ENCODE measurements at places on chromosomes 13 and 19. TPM values are rescaled to one million over a fixed set of nuclear protein-coding genes. Genes with fewer than 3 reads are reported as not detected.

DNA sequence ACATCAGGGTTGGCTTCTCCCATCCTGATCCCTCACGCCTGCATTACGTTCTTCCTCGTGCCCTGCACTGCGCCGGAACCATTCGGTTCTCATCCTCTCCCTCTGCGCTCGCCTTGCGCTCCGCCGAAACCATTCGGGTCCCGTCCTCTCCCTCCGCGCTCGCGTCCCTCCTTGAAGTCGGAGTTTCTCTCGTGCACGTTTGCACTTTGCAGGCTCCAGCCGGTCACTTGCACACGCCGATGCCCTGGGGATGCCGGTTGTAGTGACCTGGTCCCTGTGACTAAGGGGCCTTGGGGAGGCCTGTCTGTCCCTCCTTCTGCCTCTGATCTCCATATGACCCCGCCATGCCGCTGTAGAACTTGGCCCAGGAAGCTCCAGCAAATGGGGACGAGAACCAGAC is 265.8 kb downstream of the TEX29 start:
- peak; percentile 54 for DNase-seq

DNA sequence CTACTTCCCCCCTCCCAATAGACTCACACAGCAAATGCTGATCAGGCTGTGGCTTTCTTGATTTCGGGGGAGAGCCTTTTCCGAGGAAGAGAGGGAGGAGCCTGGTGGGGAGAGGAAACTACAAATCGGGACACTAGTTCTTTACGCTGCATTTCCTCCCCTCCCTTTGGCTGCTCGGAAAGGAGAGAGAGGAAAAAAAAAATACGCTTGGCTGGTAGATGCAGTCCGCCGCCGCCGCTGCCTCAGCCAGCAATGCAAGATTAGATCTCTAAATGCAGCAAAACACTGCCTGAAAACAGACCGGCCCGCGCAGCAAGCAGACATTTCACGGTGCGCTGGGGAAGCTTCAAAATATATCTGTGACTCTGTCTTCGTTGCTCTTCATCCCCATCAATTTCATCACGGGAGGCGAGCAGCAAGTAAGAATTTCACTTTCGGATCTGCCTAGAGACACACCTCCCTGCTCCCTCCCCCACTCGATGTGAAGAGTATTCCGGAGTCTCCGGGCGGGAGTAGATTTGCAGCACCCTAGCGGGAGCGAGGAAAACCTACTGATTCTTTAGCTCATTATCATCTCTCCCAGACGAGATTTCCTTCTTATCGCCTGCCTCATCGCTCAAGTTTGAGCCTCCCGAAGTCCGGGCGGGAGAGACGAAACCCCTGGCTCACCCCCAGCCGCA is at the start of gene PCDH17:
Gene PCDH17, plus strand, starts transcription at position 149 of the 680 bp plus-strand sequence. CDS start 803 bp downstream, outside the sequence.
- no peak for DNase-seq

PLEKHG2 gene
- total RNA-seq = 8.2 TPM

DNA sequence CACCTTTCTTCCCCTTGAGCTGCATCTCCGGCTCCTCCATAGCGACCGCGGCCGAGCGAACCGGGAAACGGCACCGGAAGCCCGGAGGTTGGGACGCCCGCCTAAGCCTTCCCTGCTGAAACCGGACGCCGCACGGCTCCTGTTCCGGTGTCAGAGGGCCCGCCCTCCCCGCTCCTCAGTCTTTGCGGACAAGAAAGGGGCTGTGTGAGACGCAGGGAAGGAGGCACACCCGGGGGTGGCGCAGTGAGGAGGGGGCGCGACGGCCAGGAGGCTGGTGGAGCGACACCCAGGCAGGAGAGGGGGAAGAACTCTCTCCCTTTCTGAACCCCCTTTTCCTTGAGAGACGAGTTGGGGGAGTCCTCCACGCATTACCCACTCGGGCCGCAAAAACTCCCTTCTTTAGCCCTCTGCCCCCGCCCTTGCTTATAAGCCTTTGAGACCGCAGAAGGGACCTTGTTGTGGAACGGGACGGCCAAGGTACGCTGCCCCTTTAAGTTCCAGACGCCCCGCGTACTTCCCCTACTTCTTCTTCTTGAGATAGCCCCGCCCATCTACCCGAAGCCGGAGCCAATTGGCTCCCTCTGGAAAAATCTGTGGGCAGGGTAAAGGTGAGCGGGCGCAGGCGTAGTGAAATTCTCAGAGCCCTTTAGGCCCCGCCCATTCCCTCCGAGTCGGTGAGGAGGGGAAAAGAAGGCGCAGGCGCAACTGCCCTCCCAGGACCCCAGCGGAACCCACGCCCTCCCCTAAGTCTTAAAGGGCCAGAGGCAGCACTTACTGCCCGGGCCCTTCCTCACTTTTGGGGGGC is at the start of the genes BORCS8 and RFXANK:
Gene BORCS8, minus strand, starts transcription at position 75 of the 805 bp plus-strand sequence. Its CDS starts 35 bp downstream, at position 40.
Gene RFXANK, plus strand, starts transcription at position 181 of the 805 bp plus-strand sequence. CDS start 1,689 bp downstream, outside the sequence.
- DNase-seq = peak; percentile 100

- no peak for DNase-seq
These were observed 14.0 kb downstream of the NKPD1 start for GRCh38 chr19:45146741-45147205.

DZIP1 gene
- total RNA-seq = 20.1 TPM

DNA sequence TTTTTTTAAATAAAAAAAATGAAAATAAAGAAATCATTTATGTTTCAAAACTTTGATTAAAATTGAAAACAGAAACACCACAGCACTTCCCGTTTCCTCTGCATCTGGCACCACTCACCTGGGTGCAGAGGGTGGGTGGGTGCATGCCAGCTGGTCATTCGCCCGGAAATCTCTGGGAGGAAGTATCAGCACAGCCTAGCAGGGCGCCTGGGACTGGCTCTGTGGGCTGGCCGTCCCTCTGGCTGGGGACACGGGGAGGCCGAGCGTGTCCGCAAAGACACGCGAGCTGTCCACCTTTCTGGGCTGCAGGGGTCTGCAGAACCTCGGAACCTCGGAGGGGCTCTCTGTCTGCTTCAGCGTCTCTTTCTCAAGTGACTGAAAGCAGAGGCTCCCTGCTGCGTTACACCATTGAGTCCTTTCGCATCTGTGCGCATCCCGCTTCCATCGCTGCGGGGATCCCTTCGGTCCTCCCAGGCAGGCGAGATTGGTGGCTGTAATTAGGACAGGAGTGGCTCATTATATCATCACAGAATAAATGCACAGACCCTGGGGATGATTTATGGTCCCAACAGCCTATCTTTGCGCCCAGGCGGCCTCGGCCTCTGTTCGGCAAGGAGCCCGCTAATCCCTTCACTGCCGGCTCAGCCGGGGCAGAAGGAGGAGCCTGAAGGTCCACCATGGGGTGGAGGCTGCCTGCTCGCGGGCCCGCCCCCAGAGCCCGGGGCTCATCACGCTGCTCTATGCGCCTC is 17.2 kb downstream of the CRTC1 start:
- peak; percentile 92 for DNase-seq

DNA sequence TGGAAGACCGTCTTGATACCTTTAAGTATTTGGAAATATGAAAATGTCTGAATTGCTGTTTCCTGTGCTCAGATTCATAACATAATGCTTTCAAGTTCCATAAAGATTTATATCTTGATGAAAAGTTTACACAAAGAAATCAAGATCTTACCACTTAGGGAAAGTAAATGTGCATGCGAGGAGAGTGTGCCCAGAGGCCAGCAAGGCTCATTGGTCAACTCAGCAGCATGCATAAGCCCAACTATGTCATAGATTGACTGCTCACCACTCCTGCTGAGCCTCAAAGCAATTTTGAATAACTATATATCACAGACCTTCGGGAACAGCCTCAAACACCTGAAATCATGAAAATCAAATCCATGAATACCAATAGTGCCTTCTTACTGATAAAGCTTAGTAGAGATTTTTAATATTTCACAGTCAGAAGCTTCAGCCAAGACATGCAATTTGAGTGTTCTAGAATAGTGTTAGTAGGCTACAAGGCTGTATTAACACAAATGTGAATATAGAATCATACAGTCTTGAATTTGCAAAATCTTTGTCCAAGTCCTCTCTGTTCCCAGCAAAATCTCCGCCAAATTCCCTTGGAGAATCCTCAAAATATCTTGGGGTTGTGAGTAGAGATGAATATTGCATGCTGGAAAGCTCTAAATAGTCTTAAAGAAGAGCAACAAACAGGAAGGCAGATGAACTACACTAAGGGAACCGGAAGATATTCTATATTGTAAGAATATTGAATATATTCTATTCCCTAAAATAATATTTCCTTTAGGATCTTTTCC is 124.1 kb downstream of the DCLK1 start:
- no peak for DNase-seq

- no peak for DNase-seq
These were observed 4.9 kb upstream of the POU4F1 start for GRCh38 chr13:78608252-78608687.

GNG7 gene
- 1.8 TPM for total RNA-seq

EPS8L1 gene
- not detected for total RNA-seq

NKPD1 gene
- total RNA-seq = 0.83 TPM

GRCh38 chr13:67736646-67737420 is 506.7 kb upstream of the PCDH9 start:
- no peak for DNase-seq

NLRP4 gene
- total RNA-seq = not detected

- no peak for DNase-seq
These were observed 111.6 kb downstream of the RNF17 start for GRCh38 chr13:24875566-24875965.

- no peak for DNase-seq
These were observed 52.5 kb upstream of the POMP start for GRCh38 chr13:28606466-28606865.

- DNase-seq = no peak
These were observed 788.4 kb upstream of the PRR20A start for GRCh38 chr13:56352361-56352760.

DNA sequence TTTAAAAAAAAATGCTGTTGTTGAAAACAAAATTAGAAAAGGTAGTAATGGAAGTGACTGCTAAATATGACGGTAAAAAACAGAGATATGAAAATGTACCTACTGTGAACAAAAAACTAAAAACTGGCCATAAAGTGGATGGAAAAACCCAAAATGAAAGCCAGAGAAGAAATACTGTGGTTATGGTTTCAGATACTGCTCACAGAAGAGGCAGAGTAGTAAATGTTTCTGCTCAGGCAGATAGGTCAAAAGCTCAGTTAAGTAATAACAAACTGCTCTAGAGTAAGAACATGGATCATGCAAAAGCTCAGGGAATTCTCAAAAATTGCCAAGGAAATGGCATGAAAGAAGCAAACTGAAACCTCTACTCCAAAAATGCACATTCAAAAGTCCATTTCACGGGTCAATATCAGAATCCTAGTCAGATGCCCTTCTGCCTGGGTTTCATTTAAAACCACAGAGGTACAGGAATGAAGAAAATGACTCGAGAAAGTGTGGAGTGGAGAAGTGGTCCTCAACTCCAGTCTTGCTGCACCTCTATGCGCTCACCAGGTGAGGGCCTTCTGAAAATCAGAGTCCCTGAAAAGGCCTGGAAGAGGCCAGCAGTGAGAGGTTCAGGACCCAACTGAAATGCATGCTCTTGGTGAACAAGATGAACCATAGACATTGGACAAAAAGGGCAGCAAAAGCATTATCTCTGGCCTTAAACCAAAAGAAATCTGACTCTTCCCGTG is 315.0 kb upstream of the SPRY2 start:
- no peak for DNase-seq

TUBA3C gene
- total RNA-seq = not detected

GRCh38 chr19:29683009-29683408 is 17.7 kb downstream of the PLEKHF1 start:
- DNase-seq = no peak

BST2 gene
- total RNA-seq = 101 TPM

KCNJ14 gene
- 0.16 TPM for total RNA-seq

- no peak for DNase-seq
These were observed 563.5 kb upstream of the SLITRK1 start for GRCh38 chr13:84445776-84446175.

ATP12A gene
- total RNA-seq = not detected

DNA sequence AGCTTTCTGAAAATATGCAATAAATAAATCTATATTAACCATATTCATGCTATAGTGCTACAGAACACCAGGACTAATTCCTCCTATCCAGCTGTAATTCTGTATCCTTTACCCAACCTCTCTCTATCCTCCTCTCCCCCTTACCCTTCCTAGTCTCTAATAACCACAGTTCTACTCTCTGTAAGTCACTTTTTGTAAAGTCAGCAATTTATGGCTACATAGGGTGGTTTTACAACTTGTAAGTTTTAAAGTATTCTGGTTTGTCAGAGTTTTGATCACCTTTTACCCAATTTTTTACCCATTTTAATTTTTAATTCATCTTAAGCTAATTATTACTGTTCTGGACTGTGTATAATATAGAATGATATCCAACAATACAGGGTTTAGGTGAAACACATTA is 34.0 kb downstream of the MTRF1 start:
- DNase-seq = no peak

SHISA7 gene
- 0.36 TPM for total RNA-seq

DNA sequence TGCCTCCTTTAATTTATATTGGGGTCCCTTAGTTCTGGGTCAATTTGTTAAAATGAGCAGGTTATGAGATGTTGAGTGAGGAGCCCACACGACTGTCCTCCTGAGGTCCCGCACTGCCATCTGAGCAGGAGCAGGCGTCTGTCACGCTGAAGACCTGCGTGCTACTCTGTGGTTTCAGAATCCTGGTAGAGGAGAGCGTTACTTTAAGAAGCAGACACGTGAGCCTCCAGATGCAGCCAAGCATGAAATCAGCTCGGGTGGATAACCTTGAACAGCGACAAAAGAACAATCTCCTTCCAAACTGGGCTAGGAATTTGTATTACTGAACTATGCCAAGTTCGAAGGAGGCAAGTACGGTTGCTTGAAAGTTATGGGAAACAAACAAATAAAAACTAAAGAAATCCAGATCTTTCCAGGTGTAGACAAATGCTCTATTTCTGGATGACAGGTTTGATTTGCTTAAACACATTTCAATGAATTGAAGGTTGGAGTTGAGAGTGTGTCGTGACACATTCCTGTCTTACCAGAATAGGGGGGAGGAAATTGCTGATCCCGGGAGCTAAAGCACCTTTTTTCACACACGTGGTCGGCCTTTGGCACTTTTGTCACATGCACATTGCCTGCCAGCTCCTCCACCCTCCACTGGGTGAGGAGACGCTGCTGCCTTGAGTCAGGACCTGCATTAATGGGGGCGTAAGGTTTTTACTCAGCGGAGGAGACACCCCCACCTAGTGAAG is 945.5 kb upstream of the SLC10A2 start:
- no peak for DNase-seq

- DNase-seq = no peak
These were observed 12.1 kb downstream of the UFM1 start for GRCh38 chr13:38361542-38362262.

DNA sequence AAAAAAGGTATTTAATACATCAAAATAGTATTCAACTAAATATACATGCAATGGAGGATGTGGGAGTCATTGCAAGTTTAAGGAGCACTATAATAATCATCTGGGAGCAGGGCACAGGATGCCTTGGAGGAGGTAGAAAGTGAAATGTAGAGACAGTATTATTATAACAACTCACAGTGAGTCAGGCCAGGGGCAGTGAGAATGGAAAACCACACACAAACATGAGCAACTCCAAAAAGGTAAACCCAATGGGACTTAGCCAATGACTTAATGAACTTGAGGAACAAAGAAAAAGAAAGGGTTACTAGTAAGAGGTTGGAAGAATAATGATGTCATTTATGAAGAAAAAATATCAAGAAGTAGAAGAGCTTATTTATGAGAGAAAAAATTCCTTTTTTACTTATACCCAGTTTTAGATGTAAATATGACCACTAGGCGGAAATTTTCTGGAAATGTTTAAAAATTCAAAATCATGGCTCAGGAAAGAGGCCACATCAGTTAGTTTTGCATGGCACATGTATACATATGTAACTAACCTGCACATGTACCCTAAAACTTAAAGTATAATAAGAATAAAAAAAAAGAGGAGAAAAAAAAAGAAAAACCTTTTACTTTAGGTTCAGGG is 389.3 kb downstream of the SUCLA2 start:
- no peak for DNase-seq

- no peak for DNase-seq
These were observed 150.8 kb downstream of the FLT1 start for GRCh38 chr13:28344163-28344562.

- no peak for DNase-seq
These were observed 1.7 kb upstream of the PSMC4 start for GRCh38 chr19:39969266-39969665.

All from sigmoid colon (tissue), 7 donors.